ENCODE measurements at places on chromosomes 13 and 19. TPM values are rescaled to one million over a fixed set of nuclear protein-coding genes. Genes with fewer than 3 reads are reported as not detected.

DNA sequence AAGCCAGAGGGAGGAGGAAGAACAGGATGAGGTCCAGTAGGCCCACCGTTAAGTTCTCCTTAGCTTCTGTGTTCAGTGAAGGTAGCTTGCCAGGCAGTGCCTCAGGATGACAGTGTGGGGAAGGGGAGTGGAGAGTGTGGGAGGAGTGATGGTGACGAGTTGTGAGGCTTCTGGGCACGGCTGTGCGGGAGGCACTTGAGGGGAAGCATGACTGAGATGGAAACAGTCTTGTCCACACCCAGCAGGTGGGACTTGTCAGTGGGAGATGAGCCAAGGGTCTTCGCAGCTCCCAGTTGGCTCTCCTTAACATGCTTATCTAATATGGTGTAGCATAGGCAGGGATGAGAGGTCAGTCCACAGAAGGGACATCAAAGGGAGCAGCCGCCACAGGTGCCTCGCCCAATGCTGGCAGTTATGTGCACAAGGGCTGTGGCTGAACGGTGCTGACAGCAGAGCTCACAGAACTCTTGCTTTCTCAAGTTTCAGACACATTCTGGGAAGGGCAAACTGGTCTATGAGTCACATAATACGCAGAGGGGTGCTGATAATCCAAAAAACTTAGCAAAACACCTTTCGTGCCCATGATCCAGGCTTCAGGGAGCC is 47.5 kb downstream of the OXGR1 start:
- DNase-seq = no peak

CBARP gene
- polyA plus RNA-seq = 0.41 TPM

ZNF665 gene
- 2.4 TPM for polyA plus RNA-seq

BCL2L12 gene
- 16.7 TPM for polyA plus RNA-seq

SERPINE3 gene
- polyA plus RNA-seq = not detected

- peak; percentile 9 for DNase-seq
These were observed 25.6 kb upstream of the PCCA start for GRCh38 chr13:100063333-100063732.

WDR62 gene
- 2.6 TPM for polyA plus RNA-seq

DNA sequence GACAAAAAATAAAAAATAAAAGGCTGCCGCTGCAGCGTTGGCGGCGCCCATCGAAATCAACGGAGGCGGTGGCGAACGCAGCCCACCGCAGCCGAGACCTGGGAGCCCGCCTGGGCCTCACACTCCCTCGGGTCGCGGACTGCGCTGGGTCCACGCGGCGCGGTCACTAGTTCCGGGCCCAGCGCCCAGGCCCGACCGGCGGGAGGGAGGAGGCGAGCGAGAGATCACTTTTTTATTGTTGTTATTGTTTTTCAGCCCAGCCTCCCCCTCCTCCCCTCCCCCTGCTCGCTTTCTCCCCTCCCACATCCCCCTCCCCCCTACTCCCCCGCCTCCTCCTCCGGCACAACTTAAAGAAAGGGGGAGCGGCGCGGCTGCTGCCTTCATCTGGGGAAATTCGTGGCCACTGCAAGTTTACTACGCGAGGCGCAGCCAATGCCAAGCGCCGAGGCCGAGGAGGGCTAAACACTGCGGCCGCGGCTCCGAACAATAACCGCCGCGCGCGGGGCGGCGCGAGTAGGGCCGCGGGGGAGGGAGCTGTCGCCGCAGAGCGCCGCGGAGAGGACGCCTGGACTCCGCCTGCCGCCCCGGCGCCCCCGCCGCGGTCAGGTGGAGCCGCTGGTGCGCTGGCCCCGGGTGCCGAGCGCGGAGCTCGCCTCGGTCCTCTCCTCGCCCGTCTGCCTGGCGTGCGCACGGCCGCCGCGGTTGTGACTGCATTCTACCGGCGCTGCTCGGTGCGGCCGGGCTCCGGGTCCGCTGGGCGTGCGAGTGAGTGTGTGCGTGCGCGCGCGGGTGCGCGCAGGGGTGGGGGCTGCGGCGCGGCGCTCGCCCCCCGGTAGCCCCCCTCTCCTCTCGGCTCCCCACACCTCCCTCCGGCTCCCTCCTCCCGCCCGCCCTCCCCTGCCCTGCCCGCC is 505 bp upstream of the ZIC2 start:
- peak; percentile 63 for DNase-seq

EDNRB gene
- 0.42 TPM for polyA plus RNA-seq

DNA sequence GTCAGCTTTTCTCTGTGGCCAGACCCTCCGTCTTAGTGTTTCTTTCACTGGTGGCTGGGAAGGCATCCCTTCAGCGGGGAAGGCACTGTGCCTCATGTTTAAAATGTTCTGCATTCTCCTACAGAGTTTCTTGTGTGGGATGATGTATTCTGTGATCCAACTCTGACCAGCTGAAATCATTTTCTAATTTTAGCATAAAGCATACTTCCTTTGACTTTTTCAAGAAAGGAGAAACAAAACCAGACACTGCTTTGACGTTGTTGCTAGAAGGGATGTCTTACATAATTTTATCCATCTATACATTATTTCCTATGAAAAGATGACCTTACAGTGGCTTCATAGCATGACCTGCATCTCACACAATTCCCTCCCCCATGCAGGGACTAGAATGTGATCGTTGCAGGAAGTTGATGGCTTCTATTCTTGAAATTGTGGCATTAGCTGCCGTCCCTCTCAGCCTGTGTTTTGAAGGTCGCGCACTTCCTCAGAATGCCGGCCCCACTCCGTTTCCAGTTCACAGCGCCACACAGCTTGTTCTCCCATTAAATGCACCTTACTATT is 38.6 kb upstream of the TEX29 start:
- peak; percentile 63 for DNase-seq

DNA sequence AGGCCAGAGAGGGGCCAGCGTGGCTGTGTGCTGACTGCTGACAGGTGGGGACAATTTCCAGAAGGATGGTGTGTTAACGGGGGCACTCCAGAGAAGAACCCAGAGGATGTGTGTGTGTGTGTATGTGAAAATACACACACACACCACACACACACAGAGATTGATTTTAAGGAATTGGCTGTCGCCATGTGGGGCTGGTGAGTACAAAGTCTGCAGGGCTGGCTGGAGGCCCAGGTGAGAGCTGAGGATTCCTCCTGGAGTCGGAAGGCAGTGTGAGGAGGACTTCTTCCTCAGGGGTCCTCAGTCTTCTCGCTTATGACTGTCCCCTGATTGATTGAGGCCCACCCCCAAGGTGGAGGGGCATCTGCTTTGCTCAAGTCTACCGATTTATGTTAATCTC is 7.6 kb upstream of the GJB6 start:
- no peak for DNase-seq

SLITRK1 gene
- not detected for polyA plus RNA-seq

DNA sequence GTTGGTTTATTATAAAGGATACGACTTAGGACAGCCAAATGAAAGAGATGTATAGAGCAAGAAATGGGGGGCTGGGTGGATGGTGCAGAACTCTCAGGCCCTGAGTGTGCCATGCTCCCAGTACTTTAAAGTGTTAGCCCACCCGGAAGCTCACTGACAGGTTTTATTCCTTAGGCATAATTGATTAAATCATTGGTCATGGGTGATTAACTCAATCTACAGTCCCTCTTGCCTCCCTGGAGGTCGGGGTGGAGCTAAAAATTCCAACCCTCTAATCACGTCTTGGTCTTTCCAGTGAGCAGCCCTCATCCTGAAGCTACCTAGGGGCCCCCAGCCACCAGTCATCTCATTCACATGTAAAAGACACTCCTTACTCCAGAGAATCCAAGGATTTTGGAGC is 9.9 kb upstream of the LEUTX start:
- DNase-seq = no peak

GRCh38 chr19:11397089-11397610 is 13.0 kb upstream of the EPOR start:
- DNase-seq = no peak

PCDH17 gene
- polyA plus RNA-seq = not detected

ZNF610 gene
- 3.9 TPM for polyA plus RNA-seq

DNA sequence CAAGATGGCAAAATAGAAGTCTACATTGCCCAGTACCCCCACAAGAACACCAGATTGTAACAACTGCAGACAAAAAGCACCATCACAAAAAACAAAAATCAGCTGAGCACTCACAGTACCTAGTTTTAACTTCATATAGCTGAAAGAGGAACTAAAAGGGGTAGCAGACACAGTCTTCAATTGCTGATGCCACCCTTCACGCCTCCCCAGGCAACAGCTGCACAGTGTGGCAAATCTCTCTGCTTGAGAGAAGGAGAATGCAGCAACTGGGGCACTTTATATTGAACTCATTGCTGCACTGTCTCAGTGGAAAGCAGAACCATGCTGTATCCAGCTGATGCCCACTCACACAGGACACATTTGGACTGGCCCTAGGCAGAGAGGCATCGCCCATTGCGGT is 2714.5 kb upstream of the PCDH20 start:
- DNase-seq = no peak

- DNase-seq = no peak
These were observed 1124.7 kb upstream of the MIR17HG start for GRCh38 chr13:90222758-90223157.

- no peak for DNase-seq
These were observed 3.8 kb upstream of the WDR18 start for GRCh38 chr19:980133-980998.

CYP2S1 gene
- polyA plus RNA-seq = not detected

TGFB1 gene
- polyA plus RNA-seq = 13.9 TPM

LYPD5 gene
- 1.4 TPM for polyA plus RNA-seq

DNA sequence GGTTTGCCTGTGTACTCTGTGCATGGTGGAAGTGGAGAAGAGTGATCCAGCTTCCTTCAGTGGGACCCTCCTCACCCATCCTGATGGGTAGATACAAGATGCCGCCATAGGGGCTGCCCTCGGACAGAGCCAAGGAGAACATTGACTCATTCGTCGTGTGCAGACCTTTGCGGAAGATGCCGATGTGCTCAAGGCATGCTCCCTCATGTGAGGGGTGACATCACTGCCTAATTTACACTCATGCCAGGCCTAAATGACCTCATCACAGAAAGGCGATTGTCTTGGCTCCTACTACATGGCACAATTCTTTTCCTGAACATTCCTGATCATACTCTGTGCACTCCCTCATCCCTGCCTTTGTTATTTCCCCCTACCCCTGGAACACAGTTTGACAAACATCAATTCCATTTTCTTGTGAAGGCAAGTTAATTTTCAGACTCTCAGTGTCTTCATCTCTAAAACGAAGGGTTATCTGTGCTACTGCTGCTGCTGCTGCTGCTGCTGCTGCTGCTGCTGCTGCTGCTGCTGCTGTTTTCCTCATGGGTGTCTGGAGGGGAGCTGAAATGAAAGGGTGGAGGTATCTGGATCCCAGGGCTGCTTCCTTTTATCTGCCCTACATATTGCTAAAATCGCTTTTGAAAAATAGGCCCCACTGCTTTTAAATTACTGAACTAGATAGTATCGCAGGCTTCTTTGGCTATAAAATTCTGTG is 146.5 kb upstream of the ARGLU1 start:
- DNase-seq = no peak

- DNase-seq = no peak
These were observed 4.1 kb downstream of the PCDH17 start for GRCh38 chr13:57635541-57636085.

DNA sequence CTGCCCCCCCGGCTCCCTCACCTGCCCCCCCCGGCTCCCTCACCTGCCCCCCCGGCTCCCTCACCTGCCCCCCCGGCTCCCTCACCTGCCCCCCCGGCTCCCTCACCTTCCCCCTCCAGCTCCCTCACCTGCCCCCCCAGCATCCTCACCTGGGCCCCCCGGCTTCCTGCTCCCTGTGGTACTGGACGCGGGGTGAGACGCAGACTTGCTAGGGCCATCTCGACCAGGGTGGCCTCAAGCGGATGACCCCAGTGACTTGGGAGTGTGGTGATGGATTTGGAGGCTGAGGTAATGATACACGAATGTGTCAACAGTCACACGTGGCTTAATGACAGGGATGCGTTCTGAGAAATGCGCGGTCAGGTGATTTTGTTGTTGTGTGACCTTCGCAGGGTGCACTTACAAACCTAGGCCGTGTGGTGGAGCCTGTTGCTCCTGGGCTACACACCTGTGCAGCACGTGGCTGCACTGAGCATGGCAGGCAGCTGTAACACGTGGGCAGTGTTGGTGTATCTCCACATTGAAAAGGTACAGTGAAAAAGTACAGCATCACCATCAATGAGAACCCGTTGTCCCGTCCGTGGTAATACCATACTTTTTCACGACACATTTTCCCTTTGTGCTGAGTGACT is 197.8 kb downstream of the TEX29 start:
- no peak for DNase-seq

DNA sequence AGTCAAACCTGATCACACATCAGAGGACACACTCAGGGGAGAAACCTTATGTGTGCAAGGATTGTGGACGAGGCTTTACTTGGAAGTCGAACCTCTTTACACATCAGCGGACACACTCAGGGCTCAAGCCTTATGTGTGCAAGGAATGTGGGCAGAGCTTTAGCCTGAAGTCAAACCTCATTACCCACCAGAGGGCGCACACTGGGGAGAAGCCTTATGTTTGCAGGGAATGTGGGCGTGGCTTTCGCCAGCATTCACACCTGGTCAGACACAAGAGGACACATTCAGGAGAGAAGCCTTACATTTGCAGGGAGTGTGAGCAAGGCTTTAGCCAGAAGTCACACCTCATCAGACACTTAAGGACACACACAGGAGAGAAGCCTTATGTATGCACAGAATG is 8.2 kb upstream of the ZNF527 start:
- DNase-seq = peak; percentile 11

F2RL3 gene
- not detected for polyA plus RNA-seq

GRCh38 chr19:49776371-49776764 is 9.6 kb downstream of the AP2A1 start:
- DNase-seq = no peak

NLRP4 gene
- polyA plus RNA-seq = not detected

LMTK3 gene
- polyA plus RNA-seq = not detected

CYSLTR2 gene
- polyA plus RNA-seq = not detected

GRCh38 chr13:27311518-27312210 is 41.0 kb downstream of the RASL11A start:
- no peak for DNase-seq

DNA sequence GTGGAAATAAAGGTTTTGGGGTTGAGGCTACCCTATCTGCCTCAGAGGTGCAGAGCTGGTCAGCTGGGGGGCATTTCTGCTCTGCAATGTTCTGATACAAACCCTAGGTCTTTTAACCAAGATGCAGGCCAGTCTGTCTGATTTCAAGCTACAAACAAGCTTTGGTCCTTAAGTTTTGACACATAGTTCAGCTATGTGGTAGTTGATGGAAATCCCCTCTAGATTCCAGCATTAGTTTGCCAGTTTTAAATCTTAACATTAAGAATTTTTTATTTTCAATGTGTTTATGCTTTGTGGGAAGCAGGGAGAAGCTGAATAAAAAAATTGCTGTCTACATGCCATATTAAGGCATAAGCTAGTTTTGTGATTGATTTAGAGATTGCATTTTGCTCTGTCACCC is 225.7 kb downstream of the LMO7 start:
- DNase-seq = no peak

GRCh38 chr13:43316946-43317353 is 293.6 kb downstream of the DNAJC15 start:
- peak; percentile 78 for DNase-seq

AZU1 gene
- not detected for polyA plus RNA-seq

MATK gene
- not detected for polyA plus RNA-seq

TGFBR3L gene
- polyA plus RNA-seq = 24.3 TPM

CFAP97D2 gene
- polyA plus RNA-seq = not detected

CERS4 gene
- not detected for polyA plus RNA-seq

All from GM23248 (cell line).